ENCODE measurements at places on chromosomes 2 and 18. TPM values are rescaled to one million over a fixed set of nuclear protein-coding genes. Genes with fewer than 3 reads are reported as not detected.

DNA sequence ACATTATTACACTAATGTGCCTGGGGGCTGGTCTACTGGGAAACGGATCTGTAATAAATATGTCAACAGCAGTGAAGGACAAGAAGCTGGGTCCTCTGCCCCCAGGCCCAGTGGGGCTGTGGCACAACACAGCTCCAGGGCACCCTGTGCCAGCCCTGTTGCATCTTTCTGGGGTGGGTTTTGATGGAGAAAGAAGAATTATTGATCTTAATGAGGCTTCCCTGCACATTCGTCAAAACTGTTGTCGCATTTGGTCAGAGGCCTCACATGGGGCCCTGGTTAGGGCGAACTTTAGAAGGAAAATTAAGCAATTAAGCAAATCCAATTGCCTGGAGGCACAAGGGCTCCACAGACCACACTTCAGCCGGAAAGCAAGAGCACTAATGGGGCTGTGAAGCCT is 30.0 kb upstream of the TWIST2 start:
- DNase-seq: no peak

GRCh38 chr18:78448106-78448505 is 531.5 kb upstream of the SALL3 start:
- DNase-seq: no peak

GRCh38 chr2:16617282-16618266 is 48.1 kb downstream of the CYRIA start:
- no peak for DNase-seq

The ZAP70 gene
- 2.1 TPM for total RNA-seq

The LRRC30 gene
- not detected for total RNA-seq

The DGUOK gene
- 41.8 TPM for total RNA-seq

Data from adrenal gland (tissue), 19 donors.